GM04504 (cell line): ENCODE measurements at places on chromosomes 3 and 15.

GRCh38 chr3:142595581-142595950, 627 bp upstream of the PLS1 start:
- peak; percentile 21 for DNase-seq

GRCh38 chr15:98924401-98925049, 83.1 kb downstream of the PGPEP1L start:
- no peak for DNase-seq

GRCh38 chr3:135456108-135456790, 509.3 kb upstream of the PPP2R3A start:
- no peak for DNase-seq

DNA sequence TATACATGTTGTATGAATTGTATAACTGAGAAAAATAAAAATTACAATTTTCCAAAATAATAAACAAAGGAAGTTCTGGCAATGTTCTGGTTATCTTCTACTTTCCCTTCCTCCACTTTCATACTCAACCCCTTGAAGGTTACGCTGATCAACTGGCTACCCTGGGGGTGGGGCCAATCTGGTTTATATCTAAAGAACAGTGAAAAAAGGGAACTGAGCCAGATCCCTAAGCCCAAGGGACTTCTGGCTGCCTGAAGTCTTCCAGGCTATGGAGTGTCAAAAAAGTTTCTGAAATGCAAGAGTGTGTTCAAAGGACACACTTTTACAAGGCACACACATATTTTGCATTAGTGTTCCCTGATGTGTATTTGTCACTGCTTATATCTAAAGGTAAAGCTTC, 591.9 kb downstream of the ROBO1 start:
- no peak for DNase-seq

DNA sequence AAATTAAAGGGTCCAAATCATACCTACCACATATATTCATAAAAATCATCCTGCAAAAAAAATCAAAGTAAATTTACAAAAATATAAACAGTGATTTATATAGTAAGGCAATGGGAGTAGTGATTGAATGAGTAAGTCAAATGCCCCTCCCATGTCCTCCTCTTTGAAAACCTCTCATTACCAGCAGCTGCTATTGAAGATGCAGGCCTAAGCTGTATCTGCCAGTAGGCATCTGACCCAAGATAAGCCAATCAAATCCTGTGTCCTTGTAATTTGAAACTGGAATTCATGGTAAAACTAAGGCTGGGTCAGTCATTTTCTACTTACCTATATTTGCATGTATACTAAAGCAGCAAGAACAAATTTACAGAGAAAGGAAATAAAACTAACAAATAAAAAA, 60.4 kb upstream of the POU1F1 start:
- no peak for DNase-seq

DNA sequence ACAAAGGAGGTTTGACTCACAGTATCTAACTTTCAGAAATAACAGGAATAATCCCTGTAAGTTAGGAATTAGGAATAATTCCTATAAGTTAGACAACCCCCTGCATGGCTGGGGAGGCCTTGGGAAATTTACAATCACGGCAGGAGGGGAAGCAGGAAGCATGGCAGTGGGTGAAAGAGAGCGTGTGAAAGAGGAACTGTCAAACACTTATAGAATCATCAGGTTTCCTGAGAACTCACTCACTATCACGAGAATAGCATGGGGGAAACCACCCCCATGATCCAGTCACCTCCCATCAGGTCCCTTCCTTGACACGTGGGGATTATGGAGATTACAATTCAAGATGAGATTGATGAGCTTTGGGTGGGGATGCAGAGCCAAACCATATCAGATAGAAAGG, 385.5 kb downstream of the IL20RB start:
- DNase-seq: no peak

- no peak for DNase-seq
Observed at GRCh38 chr15:89021224-89021623, 67.0 kb upstream of the ABHD2 start.

- DNase-seq: peak; percentile 90
Observed at GRCh38 chr3:120429921-120430361, 20.9 kb downstream of the FSTL1 start.

- no peak for DNase-seq
Observed at GRCh38 chr3:27467545-27467944, 16.6 kb downstream of the SLC4A7 start.

DNA sequence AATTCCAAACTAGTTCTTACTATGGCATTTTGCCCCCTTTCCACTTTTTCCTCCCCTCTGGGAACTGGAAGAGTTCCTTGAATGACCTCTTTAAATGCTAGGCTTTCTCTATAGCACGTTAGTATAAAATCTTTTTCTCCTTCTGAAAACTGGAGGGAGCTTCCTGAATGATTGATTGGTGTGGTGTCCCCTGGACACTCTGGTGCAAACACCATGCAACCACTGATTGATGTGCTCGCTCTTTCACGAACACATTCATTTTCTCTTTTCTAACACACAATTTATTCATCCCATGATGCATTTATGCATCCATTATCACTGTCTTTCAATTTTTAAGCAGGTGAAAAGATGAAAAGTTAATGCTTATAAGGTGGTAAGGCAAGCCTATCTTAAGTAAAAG, 159.1 kb upstream of the NANOGP8 start:
- no peak for DNase-seq

- DNase-seq: no peak
Observed at GRCh38 chr15:38555686-38556334, 8.8 kb downstream of the RASGRP1 start.

- no peak for DNase-seq
Observed at GRCh38 chr3:145648396-145648795, 512.6 kb downstream of the PLOD2 start.

GRCh38 chr15:100763835-100764750, 115.5 kb upstream of the ALDH1A3 start:
- no peak for DNase-seq

GRCh38 chr15:31294067-31294466, 32.6 kb upstream of the KLF13 start:
- no peak for DNase-seq

DNA sequence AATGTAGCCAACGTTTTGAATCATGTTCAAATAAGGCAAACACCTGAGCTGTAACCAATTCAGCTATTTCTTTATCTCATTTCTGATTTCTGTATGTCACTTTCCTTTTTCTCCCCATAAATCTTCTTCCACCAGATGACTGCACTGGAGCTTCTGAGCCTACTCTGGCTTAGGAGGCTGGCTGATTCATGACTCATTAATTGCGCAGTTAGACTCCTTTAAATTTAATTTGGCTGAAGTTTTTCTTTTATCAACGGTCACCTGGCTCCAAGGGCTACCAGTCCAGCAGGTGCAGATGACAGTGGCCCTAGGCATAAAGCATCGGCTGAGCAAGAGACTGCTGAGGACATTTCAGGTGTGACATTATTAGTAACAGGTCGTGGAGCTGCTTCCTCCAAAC, 39.6 kb upstream of the ITGA11 start:
- no peak for DNase-seq

DNA sequence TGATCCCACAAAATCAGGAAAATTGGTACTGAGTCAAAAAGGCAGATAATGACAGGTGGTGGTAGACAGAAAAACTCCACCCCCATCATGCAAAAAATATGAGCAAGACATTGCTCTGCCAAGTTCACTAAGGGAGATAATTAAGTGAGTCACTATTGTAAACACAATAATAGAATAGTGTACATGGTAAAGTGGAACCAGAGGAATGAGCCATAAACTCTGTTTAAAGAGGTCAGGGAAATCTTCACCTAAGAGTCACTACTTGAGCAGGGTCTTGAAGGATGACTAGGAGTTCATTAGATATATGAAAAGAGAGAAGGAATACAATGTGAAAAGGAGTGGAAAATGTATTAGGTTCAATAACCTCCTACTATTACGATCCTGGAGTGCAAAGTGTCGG, 213.4 kb upstream of the PEX5L start:
- DNase-seq: no peak

- DNase-seq: peak; percentile 47
Observed at GRCh38 chr15:55791551-55792400, 48.8 kb upstream of the PRTG start.

- no peak for DNase-seq
Observed at GRCh38 chr3:20054549-20054987, 14.3 kb downstream of the KAT2B start.

GRCh38 chr3:82627733-82628132, 866.3 kb upstream of the GBE1 start:
- DNase-seq: no peak

DNA sequence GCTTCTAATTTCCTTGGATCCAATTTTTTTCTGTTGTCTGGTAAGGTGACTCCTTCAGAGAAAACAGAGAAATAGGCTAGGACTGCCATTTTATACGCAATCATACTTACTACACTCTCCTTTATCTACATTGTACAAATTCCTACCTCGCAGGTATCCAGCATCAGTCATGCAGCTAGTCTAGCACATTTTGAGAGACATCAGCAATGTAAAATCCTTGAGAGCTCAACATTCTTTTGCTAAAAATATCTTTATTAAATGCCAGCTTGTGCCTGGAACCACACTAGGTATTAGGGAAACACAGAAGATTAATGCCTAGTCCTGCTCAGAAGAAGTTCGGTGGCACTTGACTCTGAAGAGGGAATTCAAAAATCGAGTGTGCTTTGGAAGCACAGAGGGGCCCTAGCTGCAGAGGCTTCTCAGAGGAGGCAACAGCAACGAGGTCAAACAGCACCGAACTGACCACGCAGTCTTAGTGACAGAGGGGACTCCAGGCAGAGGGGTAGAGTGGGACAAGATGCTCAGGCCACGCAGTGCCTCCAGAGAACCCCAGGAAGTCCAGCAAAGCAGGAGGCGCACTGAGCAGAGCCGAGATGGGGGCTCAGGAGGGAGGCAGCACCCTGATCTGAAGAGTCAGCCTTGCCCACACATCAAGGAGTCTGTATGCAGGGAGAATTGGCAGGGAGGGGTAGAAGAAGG, 3.5 kb downstream of the FAM174B start:
- no peak for DNase-seq

- DNase-seq: no peak
Observed at GRCh38 chr3:53585049-53585448, 90.6 kb downstream of the CACNA1D start.
